ENCODE measurements at places on chromosomes 3 and 15.

- DNase-seq: no peak
Measured at GRCh38 chr3:127593178-127593577, 2.6 kb upstream of the TPRA1 start.

DNA sequence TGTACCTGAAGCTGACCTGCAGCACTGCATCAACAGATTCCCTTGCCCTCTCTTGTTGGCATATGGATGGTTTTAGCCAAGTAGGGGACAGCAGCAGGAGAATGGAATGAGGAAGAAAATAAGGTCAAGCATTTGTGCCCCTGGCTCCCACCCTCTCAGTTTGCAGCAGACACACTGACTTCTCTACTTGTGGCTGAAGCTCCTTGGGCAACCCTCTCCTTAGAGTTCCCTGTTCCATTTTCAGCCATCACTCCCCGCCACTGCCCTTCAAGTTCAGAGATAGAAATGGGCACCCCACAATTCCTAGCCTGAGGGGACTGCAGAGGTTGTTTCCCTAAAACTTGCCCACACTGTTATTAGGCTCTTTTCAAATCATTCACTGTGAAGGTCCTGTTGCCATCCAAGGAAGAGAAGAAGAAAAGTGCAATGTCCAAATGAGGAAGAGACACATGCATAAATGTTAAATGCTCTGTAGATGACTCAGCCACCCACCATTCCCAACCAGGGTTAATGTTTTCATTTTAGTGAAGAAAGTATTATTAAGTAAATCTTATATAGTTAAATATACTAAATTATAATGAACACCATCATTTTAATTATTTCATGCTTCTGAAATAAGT lies 295.9 kb upstream of the UBE2E2 start:
- DNase-seq: peak; percentile 1

GRCh38 chr15:55990516-55990915 lies 2.9 kb downstream of the NEDD4 start:
- no peak for DNase-seq

- peak; percentile 88 for DNase-seq
Measured at GRCh38 chr3:12750223-12750622, 8.8 kb downstream of the TMEM40 start.

DNA sequence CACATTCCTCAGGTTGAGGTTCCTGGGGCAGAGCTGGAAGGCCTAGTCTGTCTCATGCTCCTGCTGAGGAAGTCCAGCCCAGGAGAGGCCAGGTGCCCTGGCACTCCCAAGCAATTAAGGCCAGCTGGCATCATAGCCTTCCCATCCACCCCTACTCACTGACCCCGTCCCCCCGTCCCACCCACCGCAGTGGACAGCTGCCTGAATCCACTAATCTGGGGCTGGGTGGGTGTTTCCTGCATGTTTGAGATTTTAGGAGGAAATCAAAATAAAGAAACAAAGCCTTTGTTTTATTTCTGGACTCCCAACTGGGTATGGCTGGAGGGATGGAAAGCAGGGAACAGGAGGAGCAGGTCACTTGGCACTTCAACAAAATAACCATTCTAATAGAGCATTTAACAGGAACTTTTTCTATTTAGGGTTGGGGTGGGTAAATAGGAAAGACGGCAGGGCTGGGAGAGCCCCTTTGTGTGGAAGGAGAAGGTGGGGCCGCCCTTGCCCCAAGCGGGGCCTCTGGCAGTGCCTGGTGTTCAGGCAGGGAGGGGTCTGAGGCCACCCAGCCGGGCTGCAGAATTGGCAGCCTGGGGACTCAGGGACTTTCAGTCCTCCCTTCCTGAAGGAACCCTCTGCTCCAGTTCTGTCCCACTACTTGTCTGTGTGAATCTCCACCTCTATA lies 8.5 kb downstream of the MRAS start:
- DNase-seq: no peak

DNA sequence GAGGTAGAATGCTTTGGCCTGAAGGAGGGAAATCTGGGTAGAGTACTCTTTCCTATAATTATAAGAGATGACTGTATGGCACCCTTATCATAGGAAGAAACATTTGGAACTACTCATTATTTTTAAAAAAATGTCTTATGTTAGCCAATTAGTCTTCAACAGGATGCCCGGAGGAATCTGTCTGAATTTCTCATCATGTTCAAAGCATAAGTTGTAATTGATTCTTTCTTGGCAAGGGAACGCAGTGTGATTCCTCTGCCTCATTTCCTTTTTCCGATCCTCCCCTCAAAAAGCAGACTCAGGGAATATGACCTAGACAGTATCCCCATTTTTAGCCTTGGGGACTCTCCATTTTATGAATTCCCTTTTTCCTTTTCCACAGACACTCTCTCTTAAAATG lies 165.1 kb downstream of the IL5RA start:
- no peak for DNase-seq

GRCh38 chr15:92813485-92813884 lies 86.6 kb upstream of the CHD2 start:
- DNase-seq: no peak

GRCh38 chr3:105834768-105835167 lies 34.0 kb downstream of the CBLB start:
- DNase-seq: no peak

DNA sequence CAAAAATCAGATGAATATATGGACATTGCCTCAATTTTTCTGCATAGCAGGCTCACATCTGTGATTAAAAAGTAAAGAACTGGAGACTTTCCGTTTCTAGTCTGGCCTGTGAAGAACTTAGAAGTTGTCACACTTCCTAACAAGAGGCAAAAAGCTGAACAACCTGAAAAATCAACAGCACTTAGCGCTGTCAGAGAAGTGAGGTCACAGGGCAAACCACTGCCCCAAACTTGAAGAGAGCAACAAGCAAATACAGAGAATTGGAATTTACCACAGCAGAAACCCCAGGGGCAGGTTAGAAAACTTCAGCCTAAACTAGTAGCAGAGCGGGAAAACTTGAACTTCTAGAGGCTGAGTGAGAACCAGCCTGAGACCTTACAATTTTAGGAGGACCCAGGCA lies 38.9 kb downstream of the CCDC54 start:
- peak; percentile 41 for DNase-seq

- DNase-seq: peak; percentile 56
Measured at GRCh38 chr15:63381301-63382204, at the start of gene CA12. Gene CA12, minus strand, starts transcription at chr15:63381846. Its CDS starts 126 bp downstream, at chr15:63381720.

DNA sequence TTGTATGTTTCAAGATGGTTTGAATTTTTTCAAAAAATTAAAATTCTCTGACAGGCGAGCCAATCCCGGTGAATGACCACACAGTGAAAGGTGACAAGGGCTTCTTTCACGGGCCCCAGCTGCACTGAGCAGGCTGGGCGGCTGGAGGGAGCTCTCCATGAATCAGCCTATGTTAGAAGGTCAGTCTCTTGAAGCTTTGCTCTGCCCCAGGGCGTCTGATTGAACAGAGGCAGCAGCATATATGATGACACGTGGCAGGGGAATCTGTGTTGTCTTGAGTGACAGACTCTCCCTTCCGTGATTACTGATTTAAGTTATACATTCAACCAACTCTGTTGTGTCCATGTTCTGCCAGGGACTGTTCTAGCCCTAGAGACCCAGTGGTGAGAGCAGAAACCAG lies 51.5 kb downstream of the ISG20 start:
- no peak for DNase-seq

- DNase-seq: no peak
Measured at GRCh38 chr3:111968319-111969054, 10.3 kb upstream of the ABHD10 start.

DNA sequence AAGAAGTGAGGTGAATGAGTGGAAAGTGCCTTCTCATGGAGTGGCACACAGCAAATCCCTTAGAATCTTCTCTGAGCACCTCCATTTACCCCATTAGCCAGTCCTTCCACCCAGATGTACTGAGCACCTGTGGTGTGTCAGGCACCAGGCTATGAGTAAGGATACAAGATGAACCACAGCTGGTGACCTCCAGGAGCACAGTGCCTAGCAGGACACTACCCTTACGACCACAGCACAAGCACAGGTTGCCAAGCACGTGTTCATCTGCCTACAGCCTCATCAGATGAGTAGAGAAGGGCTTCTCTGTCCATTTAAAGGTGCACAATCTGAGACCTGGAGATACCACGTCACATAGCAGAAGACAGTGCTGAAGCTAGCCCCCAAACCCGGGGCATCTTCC lies 6.2 kb downstream of the MYLK start:
- no peak for DNase-seq

DNA sequence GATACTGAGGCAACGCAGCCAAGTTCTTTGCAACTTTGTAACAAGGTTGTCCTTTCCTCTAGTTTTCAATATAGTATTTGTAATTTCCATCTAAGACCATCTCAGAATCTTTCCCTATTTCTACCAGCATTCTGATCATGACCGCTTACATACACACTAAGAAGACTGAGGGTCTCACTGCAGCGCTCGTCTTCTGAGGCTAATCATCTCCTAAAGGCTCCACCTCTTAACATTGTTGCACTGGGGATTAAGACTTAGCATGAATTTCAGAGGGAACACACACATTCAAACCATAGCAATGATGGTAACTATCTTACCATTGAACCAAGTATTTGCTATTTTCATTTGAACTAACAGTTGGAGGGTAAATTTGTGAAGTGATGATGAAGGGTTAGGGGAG lies 463.3 kb upstream of the CCDC54 start:
- no peak for DNase-seq

DNA sequence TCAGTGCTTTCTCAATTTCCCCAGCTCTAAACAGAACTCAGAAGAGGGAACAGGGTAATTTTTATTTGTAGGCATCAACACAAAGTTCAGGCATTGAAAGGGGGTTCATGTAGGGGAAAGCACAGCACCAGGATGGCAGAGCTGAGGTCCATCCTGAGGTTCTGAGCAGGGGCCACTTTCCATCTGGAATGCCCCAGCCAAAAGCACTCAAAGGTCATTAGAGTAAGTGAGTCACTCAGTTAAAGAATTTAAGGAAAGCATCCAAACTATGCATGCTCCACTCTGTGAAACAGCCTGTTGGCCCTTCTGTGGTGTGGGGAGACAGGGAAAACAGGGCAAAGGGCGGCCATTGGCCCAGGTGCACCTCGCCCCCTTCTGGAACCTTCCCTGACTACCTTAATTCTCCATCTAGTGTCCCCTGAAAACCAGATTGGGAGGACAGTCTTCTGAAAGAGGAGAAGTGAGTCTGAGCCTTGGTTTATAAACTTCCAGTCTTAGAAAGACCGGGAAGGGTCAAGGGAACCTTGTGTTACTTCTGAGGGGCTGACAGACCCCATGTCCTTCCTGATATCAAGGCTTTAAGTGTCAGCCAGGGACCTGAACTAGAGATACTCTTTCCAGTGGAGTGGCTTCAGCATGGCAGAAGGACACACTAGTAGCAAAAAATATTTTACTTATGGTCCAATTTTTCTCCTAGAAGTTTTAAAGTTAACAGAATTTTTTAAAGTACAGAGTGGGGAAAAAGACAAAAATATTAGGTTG lies 133.3 kb downstream of the MYLK start:
- peak; percentile 99 for DNase-seq

DNA sequence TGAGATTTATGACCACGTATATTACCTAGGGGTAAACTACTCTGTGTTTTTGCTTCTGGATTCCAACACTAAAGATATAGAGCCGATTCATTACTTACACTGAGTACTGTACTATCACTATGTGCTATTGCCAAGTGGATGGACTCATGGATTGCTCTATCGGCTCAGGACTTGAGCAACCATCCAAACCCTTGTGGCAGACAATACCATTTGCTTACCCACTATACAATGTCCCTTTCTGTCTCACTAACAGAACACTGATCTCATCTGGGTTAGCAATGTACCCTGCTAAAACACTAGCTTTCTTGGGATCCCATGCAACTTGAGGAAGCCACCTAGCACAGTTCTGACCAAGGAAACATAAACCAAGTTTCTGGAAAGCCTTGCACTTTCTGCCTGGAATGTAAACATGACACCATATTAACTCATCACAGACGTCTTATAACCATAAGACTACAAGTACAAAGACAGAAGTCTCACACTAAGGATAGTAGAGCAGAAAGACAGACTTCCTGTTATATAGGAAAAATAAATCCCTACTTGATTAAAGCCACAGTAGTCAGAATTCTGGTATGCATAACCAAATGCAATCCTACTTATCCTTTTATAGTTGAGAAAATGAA lies 38.6 kb downstream of the HACD2 start:
- peak; percentile 65 for DNase-seq

DNA sequence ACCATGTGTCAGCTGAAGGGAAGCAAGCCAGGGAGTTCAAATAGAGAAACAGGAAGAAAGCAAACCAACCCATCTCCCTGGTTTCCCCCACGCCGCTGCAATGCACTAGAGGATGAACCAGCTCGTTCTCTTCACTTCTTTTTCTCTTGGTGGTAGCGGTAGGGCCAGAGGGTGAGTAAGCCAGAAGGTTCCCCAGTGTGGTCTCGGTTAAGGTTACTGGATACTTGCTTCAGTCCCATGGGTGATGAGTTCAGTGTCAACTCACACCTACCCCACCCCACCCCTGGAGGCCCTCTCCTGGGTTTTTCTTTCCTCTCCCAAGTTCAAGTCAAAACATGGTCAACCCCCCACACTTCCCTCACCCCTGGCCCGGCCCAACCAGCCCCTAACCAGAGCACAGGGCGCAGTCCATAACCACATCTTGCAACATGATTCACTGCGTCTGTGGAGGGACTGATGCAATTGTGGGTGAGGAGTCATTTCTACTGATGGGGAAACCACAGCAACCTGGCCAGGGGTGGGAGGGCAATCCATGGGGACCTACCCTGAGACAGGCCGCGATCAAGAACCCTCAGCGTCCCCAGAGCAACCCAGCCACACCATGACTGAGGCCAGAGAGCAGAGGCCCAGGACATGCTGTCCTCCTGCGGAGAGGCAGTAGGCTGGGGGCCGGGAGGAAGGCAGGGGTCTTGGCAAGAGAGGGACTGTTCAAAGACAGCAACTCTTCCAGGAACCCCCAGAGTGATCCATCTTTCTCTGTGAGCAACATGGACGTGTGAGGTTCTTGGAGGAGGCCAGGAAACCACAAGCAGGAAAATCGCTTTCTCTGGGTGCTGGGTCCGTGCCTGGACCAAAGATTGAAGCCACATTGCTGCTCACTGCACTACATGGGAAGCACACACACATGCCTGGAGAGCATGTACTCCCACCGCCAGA lies 276.6 kb downstream of the UACA start:
- DNase-seq: peak; percentile 77

DNA sequence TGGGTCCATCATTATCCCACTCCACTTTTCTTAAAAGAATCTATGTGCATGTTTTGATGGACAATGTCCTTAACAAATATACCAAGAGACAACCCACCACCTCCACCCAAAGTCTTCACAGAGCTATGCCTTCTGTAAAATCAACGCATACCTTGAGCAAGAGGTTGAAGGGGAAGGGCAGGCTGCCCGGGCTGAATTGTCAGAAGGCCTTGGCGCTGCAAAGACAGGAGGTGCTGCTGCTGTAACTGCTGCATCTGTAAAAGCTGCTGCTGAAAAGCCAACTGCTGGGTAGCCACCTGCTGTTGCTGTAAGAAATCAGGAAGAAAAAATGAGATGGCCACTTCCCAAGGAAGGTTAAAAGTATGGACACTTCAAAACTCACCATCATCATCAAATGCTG lies 536.7 kb downstream of the FOXP1 start:
- no peak for DNase-seq

Data from EL (cell line).